Jurkat, Clone E6-1 (cell line): ENCODE measurements at places on chromosomes 11 and 22.

DNA sequence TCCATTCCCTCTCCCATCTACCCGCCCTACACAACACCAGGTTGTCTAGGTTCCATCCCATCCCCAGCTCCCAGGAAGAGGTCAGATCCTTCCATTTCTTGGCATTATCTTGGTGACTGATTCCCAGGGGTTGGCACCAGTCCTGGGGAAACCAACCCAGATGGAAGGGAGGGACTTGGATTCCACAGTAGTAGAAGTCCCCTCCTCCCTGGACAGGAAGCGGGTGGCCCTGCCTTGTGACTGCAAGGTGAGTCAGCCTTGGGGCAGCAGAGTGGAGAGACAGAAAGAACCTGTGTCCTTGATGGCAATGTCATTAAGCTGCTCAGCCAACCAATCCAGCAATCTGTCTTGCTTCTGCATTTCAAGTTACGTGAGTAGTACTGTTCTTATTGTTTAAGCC is 26.5 kb downstream of the SYT13 start:
- no peak for DNase-seq

GRCh38 chr11:25755918-25756584 is 575.9 kb upstream of the ANO3 start:
- no peak for DNase-seq

DNA sequence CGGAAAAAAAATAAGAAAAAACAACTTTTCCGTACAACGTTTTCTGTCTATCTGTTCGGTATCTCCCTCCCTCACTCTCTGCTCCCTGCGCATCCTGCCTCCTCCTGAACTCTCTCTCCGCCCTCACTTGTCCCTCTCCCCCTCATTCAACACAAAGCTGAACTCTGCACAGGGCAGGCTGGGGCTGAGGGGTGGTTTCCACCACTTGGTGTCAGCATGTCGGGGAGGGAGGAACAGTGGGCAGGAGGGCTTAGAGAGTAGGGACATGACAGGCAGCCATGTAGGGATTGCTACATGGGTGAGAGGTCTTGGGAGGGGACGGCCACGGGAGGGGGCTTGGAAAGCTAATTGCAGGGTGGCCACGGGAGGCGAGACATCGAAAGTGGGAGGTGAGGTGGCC is 17.6 kb downstream of the SLC22A12 start:
- DNase-seq = no peak

DNA sequence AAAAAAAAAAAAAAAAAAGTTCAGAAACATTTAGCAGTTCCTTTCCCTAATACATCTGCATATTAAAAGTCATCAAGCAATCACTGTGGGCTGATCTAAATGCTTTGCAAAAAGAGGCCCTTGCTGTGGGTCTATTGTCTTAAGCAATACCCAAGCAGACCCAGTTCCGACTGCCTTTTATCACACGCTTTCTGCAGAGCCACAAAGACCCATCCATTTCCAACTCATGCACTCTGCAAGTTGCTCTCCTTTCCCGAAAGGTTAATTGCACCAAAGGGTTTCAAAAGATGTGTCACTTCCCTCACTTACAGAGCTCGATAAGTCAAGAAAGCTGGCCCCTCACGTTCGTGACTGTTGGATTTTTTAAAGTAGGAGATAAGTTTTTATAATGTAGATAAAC is 138.9 kb downstream of the MPPED1 start:
- no peak for DNase-seq

DNA sequence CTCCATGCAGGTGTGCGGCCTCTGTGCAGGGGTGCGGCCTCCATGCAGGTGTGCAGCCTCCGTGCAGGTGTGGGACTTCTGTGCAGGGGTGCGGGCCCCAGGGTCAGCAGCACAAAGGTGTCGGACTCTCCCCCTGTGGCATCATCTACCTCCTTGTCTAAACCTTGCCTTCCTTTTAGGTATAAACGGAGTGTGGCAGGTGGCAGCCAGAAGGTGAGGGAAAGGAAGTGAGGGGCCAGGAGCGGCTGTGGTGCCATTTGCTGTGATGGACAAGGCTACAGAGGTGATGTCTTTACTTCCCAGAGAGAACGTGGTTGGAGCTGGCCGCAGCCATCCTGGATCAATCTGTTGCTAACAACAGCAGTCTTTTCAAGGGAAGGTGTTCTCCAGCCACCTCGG is 9.1 kb downstream of the GAL start:
- DNase-seq = no peak

DNA sequence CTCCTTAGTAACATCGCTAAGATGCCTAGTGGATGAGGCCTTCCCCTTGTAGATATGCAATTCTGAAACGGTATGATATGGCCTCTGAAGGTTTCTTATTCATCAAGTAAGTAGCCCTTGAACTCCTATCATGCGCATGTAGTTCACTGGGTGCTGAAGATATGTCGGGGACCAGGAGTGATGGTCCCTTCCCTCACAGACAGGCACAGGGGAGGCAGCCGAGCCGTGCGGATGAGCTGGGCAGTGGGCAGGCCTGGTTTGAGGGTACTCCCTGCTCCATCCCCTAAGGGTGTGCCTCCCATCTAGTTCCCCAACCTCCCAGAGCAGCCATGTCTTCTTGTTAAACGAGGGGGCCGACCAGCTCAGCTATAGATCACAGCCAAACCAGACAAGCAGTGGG is 40.1 kb downstream of the TP53I11 start:
- no peak for DNase-seq

DNA sequence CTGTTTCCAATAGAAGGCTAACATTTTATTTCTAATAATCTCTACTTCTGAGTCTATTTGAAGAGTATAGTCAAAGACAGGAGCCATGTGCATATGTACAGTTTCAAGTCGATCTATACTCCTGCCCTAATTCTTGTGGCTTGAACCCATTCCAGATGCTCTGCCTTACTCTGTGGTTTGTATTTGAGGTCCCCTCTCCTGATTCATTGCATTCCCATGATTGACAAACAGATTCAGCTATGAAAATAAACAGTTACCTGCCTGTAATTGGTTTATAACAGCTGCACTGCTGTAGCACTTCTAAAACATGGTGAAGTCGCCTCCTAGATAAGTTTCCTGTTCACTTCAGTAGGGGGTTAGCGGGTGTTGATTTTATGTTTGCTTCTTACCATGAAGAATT is 138.7 kb downstream of the SOX6 start:
- DNase-seq = no peak

DNA sequence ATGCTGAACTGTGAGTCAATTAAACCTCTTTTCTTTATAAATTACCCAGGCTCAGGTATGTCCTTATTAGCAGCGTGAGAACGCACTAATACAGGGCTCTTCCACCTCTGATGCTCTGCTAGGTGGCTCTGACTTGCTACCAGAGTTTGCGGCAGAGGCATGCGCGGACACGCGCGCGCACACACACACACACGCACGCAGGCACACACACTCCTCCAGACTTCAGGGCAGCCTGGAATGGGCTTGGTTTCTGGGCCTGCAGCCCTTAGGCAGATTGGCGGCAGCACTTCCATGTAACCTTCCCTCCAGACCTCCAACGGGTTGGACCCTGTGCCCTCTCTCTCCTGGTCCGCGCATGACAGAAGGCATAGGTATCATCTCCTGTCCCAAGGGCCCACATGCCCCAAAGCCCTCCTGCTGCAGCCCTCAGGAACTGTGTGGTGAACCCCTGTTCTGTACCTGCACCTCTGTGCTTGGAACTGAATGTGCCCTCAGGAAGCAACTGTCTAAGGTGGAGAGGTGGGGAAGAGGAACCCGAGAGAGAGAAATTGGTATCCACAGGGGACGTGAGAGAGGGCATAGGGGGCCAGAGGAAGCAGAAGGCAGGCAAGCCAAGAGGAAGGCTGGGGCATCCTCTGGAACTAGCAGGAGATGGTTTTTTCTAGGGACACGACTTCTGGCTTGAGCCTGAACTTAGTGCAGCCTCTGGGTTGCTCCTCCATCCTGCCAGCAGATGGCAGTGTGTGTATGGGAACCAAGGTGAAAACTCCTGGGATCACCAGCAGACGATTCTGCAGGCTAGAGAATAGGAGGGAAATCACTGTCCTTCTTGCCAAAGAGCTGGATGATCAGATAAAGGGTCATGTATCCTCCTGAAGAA is 23.4 kb upstream of the RIC3 start:
- peak; percentile 41 for DNase-seq

GRCh38 chr11:66443602-66444001 is 5.0 kb upstream of the MRPL11 start:
- no peak for DNase-seq

- no peak for DNase-seq
These were observed 68.2 kb upstream of the NECTIN1 start for GRCh38 chr11:119797123-119797611.

GRCh38 chr11:72119198-72119597 is 6.7 kb upstream of the ANAPC15 start:
- DNase-seq = no peak

GRCh38 chr11:34364102-34364501 is 6.3 kb upstream of the ABTB2 start:
- peak; percentile 41 for DNase-seq

DNA sequence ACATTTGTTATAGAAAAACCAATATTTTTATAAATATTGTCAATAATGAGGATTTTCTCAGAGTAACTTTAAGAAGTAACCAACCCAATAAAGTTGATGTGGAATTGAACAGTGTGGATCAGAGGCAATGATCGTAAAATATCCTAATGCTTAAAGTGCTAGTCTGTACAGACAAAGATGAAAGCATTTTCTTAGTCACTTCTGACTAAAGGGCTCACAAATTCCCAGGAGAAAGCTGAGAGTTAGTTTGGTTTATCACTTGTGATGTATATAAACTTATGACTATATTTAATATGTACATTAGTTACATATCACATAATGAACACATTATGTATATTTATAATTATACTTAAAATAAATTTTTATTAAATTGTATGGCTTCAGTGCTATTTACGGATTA is 25.4 kb upstream of the DDI1 start:
- DNase-seq = no peak

DNA sequence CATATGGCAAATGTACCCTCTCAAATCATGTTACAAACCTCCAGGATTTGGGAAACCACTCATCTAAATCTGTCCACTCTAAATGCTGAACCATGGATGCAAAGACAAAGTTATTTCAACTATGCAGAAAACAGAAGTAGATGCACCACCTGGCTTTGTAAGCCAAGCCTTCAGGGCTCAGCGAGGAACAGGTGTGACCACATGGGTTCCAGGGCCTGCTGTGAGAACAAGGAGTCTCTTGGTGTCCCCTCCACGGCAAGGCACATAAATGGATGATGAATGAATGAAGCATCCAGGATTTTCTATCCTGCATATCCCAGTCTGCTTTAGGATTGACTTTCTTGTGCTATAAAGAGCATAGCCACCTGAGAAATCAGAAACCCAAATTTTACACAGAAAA is 284.5 kb downstream of the LARGE1 start:
- no peak for DNase-seq

DNA sequence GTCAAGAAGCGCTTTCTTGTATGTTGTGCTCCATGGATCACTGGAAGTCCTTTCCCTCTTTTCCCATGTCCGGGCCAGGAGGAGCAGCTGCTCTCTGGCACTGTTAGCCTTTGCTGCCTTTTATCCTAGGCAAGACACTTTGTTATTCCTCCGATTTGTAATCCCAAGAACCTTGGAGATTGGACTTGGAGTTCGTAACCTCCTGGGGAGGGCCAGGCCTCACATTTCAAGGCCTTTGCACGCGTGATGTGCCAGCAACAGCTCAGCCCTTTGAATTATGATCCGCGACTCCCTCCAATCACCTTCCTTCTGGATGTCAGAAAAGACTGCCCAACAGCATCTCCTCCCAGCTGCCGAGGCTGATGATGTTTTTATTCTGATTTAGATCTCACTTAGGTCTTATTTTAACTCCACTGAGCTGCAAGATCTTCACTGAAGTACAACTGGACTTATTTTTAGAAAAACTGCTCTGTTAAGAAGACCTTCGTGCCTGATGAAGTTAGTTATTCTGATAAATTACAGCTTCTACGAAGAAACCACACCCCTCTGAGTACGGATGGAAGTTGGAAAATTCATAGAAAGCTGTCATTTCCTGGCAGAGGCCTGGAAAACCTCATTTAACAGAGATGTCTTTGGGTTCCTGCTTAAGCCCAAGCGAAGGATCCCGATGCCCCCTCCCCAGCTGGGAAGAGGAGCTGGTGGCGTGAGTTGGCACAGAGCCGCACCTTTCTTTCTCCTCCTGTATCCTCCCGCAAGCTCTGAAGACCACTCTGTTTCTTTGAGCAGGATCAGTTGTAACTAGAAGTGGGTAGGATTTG is 62.4 kb downstream of the PARVB start:
- DNase-seq = no peak

DNA sequence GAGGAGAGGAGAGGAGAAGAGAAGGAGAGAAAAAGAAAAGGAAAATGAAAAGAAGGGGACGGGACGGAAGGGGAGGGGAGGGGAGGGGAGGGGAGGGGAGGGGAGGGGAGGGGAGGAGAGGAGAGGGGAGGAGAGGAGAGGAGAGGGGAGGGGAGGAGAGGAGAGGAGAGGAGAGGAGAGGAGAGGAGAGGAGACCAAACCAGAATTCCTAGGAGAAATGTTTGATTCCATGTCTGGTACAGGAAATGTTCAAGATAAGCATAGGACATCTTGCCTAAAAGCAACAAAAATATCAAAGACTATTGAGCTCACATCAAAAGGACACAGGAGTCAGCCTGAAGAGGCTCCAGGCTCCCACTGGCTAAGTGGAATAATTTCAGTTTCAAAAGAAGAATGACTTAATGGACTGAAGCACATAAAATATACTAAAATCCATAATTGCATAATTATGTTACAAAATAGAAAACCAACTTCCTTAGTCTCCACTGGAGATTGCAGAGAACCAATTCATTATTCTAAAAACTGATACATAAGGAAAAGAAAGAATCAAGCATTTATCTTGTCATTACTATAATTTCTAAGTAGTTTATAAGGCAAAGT is 101.1 kb upstream of the APOA1 start:
- no peak for DNase-seq

DNA sequence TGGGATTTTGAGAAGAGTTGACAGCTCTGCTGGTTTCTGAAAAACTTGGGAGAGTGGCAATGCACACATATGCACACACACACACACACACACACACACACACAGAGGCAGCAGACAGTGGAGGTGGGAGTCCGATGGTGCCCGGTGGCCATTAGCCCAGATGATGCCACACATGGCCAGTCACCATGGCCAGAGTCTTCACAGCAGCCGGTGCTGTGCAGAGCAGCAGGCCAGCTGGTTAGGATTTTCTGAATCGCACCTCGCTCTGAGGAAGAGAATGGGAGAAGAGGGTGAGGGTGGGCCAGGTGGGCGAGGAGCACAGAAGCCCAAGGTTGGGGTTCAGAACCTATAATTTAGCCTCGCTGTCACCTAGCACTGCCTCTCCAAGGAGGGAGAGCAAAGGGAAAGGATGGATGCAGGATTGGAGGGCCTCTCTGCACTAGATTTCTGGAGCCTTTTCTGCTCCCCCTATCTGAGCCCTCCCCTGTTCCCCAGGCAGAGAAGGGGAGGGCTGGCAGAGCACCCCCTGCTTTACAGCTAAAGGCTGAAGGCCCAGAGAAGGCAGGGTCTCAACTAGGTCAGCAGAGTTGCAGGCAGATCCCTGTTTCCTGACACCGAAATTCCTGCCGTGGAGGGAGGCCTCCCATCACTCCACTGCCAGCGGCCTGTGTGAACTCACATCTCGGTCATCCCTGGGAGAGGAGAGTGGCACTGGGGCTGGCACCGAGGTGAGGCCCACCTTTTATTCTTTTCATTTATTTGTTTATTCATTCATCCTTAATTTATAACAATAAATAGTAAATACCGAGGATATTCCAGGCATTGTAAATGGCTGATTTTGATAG is 25.8 kb upstream of the FXYD6 start:
- no peak for DNase-seq
